ENCODE measurements at places on chromosomes 5 and 9.

DNA sequence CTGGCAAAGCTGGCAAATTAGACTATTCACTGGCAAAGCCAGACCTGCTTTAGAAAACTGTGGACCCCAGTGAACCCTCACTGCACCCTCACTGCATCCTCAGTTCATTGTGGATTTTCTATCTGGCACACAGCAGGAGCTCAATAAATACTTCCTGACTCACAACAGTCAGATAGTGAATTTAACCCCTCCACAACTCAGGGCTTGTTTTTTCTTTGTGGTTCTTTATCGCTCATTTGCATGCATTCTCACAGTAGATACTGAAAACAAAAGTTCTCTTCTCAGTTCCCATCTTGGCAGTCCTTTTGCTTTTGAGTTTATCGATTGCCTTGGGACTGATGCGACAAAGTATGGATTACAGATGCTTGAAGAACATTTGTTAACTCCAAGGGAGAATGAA lies 99.8 kb downstream of the ACTL7B start:
- no peak for DNase-seq

DNA sequence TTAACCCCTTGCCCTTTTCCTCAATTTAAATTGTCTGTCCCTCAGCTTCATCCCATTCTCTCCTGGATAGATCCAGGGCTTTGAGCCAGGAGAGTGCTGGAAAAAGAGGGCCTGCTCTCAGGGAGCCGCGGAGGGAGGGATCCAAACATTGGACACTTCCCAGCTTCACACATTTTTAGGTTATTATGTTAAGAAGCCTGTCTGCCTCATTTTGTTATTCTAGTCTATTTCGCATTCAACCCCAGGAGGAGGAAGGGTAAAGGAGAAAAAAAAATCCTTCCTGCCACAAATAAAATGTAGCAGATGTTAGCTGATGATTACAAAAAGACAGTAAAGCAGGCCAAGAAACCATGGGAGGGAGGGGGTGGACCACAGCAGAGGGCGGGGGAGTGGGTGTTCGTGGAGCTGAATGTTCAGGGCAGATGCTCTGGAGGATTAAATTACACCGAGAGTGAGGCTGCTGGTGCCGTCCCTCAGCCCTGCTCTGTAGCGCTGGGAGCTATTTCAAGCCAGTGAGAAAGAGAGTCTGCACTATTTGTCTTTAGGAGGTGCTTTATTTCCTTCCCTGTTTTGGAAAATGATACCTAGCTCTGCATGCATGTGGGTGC lies 60.6 kb upstream of the ZFR start:
- no peak for DNase-seq

- no peak for DNase-seq
Measured at GRCh38 chr9:129909851-129910250, 74.6 kb downstream of the USP20 start.

- DNase-seq, result no peak
Measured at GRCh38 chr5:62562867-62563266, 15.8 kb upstream of the LRRC70 start.

All from activated naive CD4-positive, alpha-beta T cell treated with anti-CD3 and anti-CD28 coated beads, Interleukin-2, amount 10 ng/mL, durations not matched to agents 7 days and 5 days (primary cell).